ENCODE measurements at places on chromosomes 2 and 18.

DNA sequence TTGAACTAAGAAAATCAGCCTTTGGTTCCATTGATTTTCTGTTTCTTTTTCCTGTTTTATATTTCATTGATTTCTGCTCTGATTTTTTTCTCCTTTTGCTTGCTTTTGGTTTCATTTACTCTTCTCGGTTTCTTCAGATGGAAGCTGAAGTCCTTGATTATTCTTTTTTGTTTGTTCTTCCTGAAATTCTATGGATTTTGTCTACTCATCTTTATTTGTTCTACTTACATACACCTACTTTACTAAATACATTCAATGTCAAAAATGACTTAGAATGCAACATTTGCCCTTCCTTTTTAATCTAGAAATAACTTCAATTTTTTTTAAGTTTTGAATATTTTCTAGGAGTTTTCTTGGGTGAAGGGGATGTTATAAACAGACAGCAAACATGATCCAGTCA lies 612.5 kb downstream of the METTL4 start:
- DNase-seq, result no peak

DNA sequence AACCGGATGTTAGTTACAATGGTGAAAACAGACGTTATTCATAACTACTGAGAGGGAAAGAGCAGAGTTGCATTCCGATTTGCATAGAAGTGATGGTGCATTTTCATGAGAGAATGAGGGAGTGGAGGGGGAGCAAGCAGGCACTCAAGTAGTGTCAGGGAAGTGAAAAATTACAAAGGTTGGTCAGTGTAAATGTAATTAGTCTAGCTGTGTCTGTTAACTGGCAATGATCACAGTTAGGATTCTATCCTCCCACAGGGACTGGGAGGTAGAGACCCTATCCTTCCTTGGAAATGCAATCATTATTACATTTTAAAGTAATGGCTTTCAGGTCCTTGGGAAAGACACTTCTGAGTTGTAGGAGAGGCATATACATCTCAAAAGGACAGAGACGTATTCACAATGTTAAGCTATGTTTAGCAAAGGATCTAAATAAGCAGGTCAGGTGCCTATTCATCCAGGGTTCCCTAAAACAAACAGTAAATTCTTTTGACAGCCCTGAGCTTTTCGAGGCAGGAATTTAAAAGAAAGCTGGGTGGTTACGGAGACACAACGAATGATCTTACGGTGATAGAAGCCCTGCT lies 1671.8 kb upstream of the DDX18 start:
- DNase-seq, result no peak

DNA sequence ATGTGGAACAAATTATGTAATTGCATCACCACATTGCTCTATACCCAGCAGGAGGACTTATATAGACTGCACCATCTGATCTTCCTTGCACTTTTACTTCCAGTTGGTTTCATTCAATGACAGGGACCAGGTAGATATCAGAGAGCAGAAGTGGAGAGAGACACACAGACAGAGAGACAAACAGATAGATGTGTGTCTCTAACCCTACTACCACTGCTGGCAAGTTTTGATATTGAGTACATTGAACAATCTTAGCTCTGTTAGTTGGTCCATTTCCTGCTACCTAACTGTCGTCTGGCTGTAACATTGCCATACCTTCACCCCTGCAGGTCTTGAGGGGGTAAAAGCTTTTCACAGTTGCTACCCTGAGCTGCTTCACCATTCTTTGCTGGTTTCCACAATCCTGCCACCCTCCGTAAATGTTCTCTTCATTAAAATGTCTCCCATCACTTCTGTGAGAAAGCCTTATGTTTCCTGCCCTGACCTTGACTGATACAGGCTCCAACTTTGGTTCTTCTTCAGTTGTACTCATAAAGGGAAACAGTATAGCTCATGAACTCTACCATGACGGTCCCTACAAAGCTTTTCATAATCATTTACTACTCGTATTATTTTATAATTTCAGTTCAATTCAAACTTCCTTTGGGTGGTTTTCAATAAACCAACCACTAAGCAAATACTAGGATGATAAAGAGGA lies 62.3 kb upstream of the ITGA4 start:
- no peak for DNase-seq

DNA sequence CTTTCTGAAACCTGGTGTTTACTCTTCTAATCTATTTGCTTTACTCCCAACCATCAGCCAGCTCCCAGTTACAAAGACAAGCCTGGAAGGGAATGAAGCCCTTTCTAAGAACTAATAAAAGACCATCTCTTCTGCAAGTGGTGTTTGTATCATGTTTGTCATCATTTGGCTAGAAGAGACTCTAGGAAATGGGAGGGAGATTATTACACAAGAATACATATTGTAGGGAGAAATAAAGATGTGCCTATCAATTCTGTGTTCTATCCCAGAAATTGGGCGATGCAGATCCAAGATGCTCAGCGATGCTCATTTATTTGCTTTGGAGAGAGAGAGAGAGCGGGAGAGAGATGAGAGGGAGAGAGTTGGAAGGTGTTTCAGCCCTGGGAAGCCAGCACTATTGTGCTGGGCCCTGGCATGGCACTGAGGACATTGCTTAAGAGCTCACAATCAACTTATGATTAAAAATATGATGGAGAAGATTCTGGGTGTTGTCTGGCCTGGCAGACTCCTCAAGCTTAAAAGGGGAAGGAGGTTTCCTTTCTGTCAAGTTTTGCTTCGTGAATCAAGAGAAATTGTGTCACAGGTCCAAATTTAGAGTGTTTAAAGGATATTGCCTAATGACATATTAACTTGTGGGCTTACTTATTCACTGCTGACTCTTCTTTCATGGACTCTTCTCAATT lies 41.8 kb upstream of the AFF3 start:
- no peak for DNase-seq

DNA sequence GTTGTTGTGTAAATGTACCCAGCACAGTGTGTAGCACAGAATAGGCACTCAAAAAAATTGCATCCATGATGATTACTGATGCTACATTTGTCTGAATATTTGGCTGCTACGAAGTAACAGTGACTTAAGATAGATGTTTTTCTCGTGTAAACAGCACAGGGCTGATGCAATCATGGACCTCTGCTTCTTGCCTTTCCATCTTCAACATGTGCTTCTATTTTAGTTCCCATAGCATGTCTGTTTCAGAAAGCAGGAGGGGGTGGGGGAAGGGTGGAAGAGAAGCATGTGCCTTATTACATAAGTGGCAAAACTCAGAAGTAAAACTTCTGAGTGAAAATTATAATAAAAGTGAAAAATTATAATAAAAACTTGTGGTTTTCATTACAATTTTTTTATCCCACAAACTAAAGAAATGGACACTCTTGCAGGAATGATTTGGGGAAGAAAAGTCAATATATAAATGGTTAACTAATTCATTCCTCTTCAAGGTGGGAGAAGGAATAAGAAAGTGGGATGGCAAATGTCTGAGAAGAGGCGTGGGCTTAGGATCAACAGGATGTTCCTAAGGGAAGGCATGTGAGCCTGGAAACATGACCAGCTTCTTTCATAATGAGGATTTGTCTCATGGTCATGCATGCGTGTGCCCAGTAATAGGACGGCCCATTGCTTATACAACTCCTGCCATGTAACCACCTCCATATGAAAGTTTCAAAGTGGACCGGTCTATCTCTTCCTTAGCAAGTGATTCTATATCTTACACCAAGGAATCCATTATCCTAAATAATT lies 27.2 kb downstream of the CCBE1 start:
- DNase-seq, result no peak

GRCh38 chr2:21194147-21194546 lies 70.4 kb downstream of the TDRD15 start:
- no peak for DNase-seq

GRCh38 chr18:63831080-63831788 lies 56.0 kb downstream of the SERPINB7 start:
- no peak for DNase-seq

DNA sequence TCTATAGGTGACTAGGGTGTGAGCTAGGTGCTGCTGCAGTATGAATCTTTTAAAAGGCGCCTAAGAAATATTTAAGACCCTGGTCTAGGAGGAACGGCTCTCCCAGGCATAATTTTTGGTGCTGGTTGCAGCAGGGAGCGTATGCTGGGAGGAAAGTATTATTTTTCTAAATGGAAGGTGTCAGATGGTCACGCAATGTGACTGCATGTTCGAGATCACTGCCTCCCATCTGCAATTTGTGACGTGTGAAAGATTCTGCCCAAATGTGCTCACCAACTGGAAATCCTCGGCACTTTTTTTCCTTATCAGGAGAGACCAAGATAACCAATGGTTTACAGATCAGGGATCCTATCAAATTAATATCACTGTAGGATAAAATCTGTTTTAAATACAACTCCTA lies 95.6 kb upstream of the KLHL14 start:
- DNase-seq, result no peak

DNA sequence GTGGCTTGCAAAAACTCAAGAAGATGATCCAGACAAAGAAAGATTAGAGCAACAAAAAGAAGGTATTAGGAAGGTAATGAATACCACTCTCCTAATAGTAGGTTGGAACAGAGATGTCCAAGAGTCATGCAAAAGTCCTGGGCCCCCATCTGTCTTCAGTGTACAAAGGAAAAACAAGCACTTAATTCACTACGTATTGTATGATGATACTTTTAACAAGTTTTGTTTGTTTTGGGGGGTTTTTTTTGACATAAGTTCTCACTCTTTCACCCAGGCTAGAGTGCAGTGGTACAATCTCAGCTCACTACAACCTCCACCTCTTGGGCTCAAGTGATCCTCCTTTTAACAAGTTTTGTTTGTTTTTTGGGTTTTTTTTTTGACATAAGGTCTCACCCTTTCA lies 80.6 kb upstream of the RTN4 start:
- DNase-seq, result no peak

GRCh38 chr18:46761059-46761769 lies 4.4 kb upstream of the ST8SIA5 start:
- DNase-seq, result no peak

All from activated CD4-positive, alpha-beta T cell treated with anti-CD3 and anti-CD28 coated beads, Interleukin-2, amount 50 U/mL, for 1 hour (primary cell).